Memory B cell (primary cell): ENCODE measurements at places on chromosomes 16 and 17.

DNA sequence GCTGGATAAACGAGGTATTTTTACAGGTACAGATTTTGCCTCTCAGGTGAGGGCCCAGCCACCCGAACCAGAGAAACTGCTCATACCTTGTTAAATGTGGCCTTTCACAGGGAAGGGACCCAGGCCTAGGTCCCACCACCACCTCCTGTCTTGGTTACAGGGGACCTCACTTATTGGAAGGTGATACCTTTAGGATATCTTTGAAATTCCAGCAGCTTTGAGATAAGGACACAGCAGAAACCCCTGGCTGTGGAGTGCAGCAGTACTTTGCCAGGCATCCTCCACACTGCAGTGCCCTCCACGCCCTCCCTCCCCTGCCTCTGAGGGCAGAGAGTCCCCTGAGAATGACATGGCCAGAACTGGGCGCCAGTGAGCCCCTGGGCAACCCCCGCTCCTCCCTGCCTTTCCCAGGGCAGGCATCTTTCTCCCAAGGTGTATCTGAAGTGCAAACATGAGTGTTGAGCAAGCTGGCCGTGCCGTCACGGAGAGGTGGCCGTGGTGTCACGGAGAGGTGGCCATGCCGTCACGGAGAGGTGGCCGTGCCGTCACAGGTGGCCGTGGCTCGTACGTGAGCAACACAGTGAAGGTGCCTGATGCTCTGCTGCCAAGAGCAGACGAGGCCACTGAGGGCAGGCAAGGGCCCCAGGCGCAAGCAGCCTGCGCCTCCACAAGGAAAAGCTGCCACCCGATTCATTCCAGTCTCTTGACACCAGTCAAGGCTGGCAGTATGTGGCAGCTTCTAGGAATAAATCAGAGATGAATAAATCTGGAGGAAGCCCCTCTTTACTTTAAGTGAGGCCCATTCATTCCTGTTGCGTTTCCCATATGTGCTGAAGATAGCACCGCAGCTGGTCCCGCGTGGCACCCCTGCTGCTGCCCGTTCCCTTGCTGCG lies 134.5 kb upstream of the CHMP6 start:
- no peak for DNase-seq

GRCh38 chr17:40452921-40453378 lies 9.7 kb downstream of the IGFBP4 start:
- no peak for DNase-seq

GRCh38 chr16:19094542-19095365 lies 19.0 kb upstream of the ITPRIPL2 start:
- DNase-seq: no peak

DNA sequence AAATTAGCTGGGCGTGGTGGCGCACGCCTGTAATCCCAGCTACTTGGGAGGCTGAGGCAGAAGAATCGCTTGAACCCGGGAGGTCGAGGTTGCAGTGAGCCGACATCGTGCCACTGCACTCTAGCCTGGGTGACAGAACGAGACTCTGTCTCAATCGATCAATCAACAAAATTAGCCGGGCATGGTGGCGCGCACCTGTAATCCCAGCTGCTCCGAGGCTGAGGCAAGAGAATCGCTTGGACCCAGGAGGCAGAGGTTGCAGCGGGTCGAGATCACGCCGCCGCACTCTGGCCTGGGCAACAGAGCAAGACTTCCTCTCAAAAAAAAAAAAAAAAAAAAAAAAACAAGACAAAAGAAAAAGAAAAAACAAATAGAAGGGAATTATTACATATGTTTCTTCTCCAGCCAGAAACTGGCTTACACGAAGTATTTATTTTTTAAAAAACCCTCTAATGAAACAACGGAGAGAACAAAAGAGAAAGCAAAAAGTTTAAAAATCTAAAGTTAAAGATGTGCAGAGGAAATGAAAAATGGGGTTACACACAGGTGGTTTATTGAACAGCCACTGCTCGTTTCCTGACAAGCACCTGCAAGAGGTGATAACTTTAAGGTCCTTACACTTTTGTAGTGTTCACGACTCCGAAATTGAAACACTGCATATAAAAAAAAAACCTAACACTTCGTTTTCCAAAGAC lies 1.4 kb downstream of the SYNRG start:
- peak; percentile 40 for DNase-seq

DNA sequence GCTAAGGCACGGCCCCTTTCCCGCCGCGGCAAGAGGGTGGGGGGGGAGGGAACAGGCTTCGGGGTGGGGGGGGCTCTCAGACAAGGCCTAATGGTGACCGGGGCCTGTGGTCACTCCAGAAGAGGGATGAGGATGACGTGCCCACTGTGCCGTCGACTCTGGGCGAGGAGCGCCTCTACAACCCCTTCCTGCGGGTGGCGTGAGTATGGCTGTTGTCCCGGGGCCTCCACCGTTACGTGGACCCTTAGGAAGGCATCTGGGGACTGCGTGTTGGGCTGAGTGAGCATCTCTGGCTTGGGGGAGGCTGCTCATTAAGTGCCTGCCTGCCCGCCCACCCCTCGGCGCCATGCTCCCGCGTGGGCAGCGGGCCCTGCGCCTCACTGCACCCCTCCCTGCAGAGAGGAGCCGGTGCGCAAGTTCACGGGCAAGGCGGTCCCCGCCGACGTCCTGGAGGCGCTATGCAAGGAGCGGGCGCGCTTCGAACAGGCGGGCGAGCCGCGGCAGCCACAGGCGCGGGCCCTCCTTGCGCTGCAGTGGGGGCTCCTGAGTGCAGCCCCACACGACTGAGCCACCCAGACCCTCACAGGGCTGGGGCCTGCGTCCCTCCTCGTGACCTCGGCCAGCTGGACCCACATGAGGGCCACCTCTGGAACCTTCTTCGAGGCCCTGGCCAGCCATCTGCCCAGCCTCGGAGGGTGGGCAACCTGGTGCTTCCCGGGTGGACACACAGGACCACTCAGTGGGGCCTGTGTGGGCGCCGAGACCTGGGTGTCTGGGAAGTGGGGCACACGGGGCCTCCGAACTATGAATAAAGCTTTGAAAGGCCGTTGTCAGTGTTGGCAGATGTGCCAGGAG lies 2.2 kb downstream of the HAGHL start:
- no peak for DNase-seq

GRCh38 chr16:30722916-30723315 lies 23.9 kb downstream of the SRCAP start:
- no peak for DNase-seq

GRCh38 chr17:61485067-61485775 lies 33.0 kb downstream of the TBX4 start:
- no peak for DNase-seq

- no peak for DNase-seq
These were observed 84.9 kb upstream of the ASIC2 start for GRCh38 chr17:33377837-33378595.

DNA sequence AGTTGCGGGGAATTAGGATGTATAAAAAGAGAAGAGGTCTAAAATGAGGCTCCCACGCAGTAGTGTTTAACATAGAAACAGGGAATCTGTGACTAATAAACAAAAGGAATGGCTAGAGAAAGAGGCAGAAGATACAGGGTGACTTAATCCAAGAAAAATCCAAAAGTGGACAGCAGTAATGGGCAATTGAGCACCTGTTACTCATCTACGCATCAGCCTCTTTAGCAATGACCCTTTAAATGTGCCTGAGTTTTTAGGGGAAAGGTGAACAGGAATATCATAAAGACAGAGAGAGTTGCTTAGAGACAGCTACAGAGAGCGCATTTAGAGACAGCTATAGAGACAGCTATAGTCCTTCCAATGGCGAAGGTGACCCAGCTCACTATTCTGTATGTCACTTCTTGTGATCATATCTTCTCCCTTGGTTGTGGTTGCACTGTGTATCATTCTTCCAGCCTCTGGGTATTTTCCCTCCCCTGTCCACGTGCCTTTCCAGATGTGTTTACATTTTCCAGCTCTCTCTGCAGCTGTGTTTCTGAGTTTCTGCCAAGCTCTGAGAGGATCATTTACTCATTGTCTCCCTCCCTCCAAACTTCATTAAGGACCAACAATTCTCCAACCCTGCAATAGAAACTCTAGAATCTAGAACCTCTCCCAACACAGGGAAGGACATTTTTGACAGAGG lies 61.5 kb downstream of the MYOCD start:
- DNase-seq: no peak

DNA sequence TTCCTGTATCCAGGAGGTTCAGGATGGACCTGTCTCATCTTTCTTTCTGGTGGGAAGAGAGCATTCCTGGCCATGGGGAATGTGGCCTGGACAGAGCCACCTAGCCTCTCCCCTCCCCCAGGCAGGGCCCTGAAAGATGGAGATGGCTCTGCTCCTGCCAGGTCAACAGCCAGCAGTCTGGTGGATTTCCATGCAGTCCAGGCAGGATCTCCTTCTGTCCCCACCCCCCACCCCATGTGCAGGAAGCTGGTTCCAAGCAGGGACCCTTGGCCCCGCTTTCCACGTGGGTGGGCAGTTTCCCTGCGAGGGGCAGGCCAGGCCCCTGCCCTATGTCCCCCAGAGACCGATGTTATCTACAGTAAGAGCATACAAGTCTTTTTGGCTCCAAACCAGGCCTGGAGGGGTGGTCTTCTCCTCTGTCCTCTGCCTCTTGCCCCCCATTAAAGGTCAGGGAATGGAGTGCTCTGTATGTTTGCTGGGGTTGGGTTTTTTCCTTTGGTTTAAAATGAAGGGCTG lies 240.5 kb downstream of the SEC14L1 start:
- DNase-seq: no peak

- DNase-seq: peak; percentile 62
These were observed 8.0 kb downstream of the FLYWCH1 start for GRCh38 chr16:2919511-2920255.

DNA sequence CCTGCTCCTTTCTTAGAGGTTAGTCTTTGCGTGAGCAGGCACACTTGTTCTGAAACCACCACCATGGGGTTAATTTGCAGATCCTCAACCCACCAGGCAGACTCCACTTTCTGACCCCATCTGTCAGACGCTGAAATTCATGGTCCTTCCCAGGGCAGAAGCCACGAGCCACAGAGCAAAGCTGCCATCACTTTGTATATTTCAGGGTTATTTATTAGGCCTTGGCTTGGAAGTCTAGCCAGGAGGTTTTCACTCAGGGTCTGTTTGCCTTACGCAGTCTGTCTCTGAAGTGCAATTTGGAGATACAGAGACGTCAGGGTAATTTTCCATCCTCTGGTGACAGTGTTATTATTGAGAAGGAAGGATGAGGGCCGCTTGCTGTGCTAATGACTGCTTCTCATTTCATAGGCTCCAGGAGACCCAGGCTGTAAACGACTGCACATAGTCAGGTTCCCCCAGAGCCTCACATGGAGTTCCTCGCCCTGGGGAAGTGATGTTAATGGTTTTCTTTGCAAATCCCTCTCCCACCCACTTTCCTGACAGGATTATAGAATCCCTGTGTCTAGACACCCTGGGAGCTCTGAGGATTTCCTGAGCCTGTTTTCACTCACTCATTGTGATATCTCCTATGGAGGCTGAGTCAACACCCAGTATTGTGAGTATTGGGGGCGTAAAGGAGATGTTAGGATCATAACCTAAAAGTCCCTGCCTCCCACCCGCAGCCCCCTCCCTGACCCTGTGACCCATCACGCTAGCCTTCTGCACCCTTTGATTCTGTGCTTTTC lies 269.0 kb downstream of the ABCC12 start:
- DNase-seq: no peak

- no peak for DNase-seq
These were observed 158.1 kb downstream of the CHD9 start for GRCh38 chr16:53212893-53213223.

- no peak for DNase-seq
These were observed 83.5 kb upstream of the PLCG2 start for GRCh38 chr16:81695321-81696165.

- no peak for DNase-seq
These were observed 42.7 kb downstream of the TIMM22 start for GRCh38 chr17:1039511-1040215.

GRCh38 chr16:79598348-79599181 lies 2.0 kb downstream of the MAF start:
- no peak for DNase-seq

DNA sequence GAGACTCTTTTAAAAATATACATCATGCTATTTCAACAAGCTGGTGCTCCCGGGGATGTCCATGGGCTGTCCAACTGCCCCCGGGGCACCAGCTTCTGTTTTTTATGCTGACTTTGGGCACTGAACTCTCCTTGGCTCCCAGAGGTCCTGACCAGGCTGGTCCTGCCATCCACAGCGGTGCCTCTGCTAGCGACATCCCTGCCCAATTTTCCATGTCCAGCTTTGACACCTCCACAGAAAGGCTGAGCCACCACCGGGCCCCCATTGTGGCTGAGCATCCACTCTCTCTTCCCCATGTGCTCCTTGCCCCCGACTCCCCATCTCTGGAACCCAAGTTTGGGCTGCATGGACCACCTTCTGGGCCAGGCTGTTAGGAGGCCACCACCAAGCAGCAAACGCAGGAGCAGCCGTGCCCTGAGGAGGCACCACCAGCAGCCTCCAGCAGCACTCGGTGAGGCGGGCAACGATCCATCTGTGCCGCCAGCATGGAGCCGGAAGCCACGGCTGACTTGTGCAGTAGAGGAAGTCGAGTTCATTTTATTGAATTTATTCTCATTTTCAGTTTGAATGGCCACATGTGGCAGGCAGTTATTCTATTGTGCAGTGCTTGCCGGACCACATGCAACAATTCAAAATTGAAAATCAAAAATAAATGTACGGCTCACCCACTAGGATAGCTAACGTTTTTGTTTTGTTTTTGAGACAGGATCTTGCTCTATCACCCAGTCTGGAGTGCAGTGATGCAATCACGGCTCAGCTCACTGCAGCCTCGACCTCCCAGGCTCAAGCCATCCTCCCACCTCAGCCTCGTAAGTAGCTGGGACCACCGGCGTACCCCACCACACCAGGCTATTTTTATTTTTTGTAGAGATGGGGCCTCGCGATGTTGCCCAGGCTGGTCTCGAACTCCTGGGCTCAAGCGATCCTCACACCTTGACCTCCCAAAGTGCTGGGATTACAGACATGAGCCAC lies 2.8 kb upstream of the MEAK7 start:
- DNase-seq: peak; percentile 52

DNA sequence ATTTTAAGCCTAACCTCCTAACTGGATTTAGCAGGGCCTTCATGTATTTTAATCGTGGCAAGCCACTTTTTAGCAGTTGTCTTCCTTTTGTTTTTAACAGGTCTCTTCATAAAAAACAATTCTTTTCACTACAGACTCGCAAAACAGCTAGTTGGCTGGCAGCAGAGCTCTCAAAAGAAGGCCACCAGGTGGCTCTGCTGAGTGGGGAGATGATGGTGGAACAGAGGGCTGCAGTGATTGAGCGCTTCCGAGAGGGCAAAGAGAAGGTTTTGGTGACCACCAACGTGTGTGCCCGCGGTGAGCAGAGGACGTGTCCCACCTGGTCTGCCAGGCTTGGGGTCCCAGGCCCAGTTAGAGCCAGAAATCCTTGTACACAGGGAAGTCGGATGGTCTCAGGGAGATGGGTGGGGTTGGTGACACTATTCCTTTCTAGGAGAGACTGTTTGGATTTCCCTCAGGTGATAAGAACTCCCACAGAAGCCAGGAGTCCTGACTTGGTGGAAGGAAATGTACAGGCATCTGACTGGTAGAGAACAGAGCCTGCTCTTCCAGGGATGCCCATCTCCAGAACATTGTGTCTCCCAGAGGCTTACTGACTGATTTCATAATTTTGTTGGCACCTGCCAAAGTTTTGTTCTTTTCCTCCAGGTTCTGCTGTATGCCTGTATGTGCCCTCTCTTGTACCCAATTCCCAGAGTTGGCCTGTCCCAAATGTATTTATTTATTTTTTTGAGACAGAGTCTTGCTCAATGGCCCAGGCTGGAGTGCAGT lies 14.9 kb upstream of the DDX19A start:
- DNase-seq: no peak
